ENCODE measurements at places on chromosomes 1 and 21.

GRCh38 chr1:57966340-57966739, 542.5 kb upstream of the DAB1 start:
- DNase-seq: no peak

DNA sequence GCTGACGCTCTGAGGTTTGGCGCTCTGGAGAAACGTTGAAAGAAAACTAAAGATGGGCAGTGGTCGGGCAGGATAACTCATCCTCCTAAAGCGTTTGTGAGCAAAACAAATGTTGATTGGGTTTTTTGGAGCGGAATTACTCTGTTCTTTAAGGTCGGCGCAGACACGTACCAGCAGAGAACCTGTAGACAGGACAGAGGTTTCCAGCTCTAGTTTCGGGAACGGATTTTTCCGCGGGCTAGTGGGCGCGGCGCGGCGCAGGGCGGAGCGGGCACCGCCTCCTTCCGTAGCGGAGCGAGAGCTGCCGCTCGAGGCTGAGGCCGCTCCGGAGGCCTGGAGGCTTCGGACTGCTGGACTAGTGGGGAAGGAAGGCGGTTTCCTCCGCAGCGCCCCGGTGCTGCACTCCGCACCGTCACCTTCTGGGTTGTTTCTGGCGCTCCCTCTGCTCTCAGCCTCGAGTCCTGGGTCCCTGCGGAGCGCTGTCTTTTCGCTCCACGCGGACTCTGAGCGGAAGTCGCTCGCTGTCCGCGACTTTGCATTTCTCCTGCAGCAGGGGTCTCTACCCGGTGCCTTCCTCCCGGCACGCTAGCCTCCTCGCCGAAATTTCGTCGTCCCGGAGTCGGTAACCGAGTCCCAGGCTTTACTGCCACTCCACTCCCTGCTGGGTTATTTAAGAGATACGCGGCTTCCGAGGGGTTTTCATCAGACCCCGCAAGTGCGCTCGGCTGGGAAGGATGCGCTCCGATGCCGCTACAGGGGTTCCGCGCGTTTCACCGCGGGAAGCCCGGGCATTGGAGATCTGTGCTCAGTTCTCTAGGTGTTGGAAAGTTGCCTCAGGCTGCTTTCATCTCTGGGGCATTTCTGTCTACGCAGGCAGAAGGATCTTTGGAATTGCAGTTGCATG, 7.0 kb downstream of the FOXD2 start:
- DNase-seq: no peak

GRCh38 chr1:183206538-183207122, 20.6 kb downstream of the LAMC2 start:
- DNase-seq: no peak

GRCh38 chr21:19850157-19850556, 1148.1 kb upstream of the NCAM2 start:
- no peak for DNase-seq

DNA sequence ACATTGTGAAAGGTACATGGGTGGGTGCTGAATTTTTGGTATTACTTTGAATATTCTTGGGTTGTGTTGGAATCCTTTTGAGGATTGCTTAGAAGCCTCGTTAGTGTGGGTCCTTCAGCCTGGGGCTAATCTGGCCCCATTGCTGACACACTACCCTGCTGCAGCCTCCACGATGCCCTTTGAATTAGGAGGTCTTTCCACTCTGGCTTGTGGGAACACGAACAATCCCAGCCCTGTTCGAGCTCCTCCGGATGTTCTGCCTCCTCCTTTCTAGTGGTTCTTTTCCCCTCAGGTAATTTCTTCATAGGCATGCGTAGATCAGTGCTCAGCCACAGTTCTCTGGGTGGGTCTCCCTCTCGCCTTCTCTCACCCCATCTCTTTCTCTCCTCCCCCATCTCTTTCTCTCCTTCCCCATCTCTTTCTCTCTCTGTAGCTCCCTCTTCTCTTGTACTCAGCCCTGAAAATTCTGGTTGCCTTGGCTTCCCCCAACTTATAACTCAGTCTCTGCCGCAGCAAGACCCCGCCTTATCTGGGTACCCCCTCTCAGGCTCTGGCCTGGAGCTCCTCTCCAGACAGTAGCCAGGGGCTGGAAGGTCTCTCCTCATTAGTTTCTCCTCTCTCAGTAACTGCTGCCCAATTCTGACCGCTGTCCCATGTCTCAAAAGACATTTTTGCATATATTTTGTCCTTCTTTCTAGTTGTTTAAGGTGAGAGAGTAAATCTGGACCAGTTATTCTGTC, 46.0 kb upstream of the SLC19A1 start:
- DNase-seq: no peak

GRCh38 chr1:235708390-235708962, 58.9 kb upstream of the GNG4 start:
- no peak for DNase-seq

- no peak for DNase-seq
These were observed 71.1 kb upstream of the DPT start for GRCh38 chr1:168799927-168800605.

GRCh38 chr1:30409476-30410152, 313.8 kb downstream of the MATN1 start:
- no peak for DNase-seq

GRCh38 chr1:92817986-92818764, 13.7 kb upstream of the RPL5 start:
- no peak for DNase-seq
